ENCODE measurements at places on chromosomes 7 and 10. TPM values are rescaled to one million over a fixed set of nuclear protein-coding genes. Genes with fewer than 3 reads are reported as not detected.

The SMKR1 gene
- not detected for polyA plus RNA-seq

The RINT1 gene
- polyA plus RNA-seq: 10.8 TPM

The PIK3CG gene
- polyA plus RNA-seq: 1.8 TPM

The PAPSS2 gene
- 88.9 TPM for polyA plus RNA-seq

The TMEM176B gene
- polyA plus RNA-seq: 144 TPM

The PNLIP gene
- polyA plus RNA-seq: not detected

The RPEL1 gene
- polyA plus RNA-seq: 0.03 TPM

The SLC25A40 gene
- polyA plus RNA-seq: 9.6 TPM

The CABCOCO1 gene
- not detected for polyA plus RNA-seq
